Urinary bladder (tissue), 4 donors: ENCODE measurements at places on chromosomes 12 and 14.

DNA sequence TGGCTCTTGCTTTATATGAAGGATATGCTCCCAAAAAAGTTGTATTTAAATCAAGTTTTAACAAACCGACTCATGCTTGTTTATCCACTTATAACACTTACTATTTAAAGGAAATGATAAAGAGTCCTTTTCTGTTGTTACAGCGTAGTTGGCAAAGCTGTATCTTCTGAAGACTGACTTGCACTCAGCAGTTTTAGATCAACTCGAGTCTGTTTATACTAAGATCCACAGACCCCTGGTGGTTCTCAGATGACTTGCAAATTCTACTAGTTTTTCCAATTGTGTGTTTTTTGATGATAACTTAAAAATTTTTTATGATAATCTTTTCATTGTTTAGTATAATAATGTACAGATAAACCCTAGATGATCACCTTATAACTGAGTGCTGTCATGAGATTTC lies 475.8 kb downstream of the RGS6 start:
- no peak for DNase-seq

- no peak for DNase-seq
Measured at GRCh38 chr14:75667099-75667765, 6.2 kb downstream of the TTLL5 start.

GRCh38 chr14:104595116-104595675 lies 9.4 kb downstream of the TMEM179 start:
- DNase-seq, result no peak

DNA sequence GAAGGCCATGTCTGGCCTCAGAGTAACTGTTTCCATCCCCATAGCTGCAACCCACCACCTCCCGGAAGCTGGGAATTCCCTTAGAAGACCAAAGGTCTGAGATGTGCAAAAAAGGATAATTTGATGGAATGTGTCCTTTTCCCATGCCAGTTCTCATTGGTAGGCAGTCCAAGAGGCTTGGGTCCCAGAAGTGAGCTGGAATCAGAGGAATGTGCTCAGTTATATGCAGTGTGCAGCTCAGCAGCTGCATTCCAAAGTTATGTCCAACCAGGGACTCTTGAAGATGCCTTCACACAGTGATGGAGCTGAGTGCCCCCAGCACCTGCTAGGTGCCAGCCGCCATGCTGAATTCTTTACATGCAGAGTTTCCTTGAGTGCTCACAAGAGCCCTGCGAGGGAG lies 583.9 kb upstream of the TBX3 start:
- no peak for DNase-seq
